Melanocyte of skin (primary cell): ENCODE measurements at places on chromosomes 3 and 15. TPM values are rescaled to one million over a fixed set of nuclear protein-coding genes. Genes with fewer than 3 reads are reported as not detected.

ROPN1 gene
- total RNA-seq, result 12.0 and 19.6 TPM in 2 replicates

HES1 gene
- total RNA-seq, result 27.0 and 28.2 TPM in 2 replicates

MYL3 gene
- not detected in 2 replicates for total RNA-seq

CKMT1A gene
- 0.36 TPM in 1 of 2 replicates, not detected in the other for total RNA-seq

CKMT1B gene
- not detected in 2 replicates for total RNA-seq

STAB1 gene
- under 0.01 and 0.33 TPM in 2 replicates for total RNA-seq

RHOV gene
- not detected in 2 replicates for total RNA-seq

TTLL13 gene
- not detected in 2 replicates for total RNA-seq

GOLGA8J gene
- not detected in 2 replicates for total RNA-seq

CD200R1 gene
- total RNA-seq, result 0.36 TPM in 1 of 2 replicates, not detected in the other

PARL gene
- 53.6 and 60.0 TPM in 2 replicates for total RNA-seq

CHDH gene
- under 0.01 and 0.34 TPM in 2 replicates for total RNA-seq

GABRR3 gene
- not detected in 2 replicates for total RNA-seq

FILIP1L gene
- 0.36 TPM in 1 of 2 replicates, not detected in the other for total RNA-seq

CLCN2 gene
- 4.9 and 6.7 TPM in 2 replicates for total RNA-seq

NCKIPSD gene
- 11.9 and 16.7 TPM in 2 replicates for total RNA-seq

PLAAT1 gene
- 0.33 and 1.9 TPM in 2 replicates for total RNA-seq

CD200 gene
- total RNA-seq, result 15.3 and 17.0 TPM in 2 replicates

PDIA3 gene
- 126 and 163 TPM in 2 replicates for total RNA-seq

CYP19A1 gene
- 0.31 TPM in 1 of 2 replicates, not detected in the other for total RNA-seq

PGBD4 gene
- total RNA-seq, result 1.7 TPM in 2 replicates

SETD5 gene
- total RNA-seq, result 98.2 and 116 TPM in 2 replicates

COL6A6 gene
- total RNA-seq, result not detected in 2 replicates

CGNL1 gene
- under 0.01 and 0.15 TPM in 2 replicates for total RNA-seq

KCNMB3 gene
- 1.3 and 1.4 TPM in 2 replicates for total RNA-seq

FGF12 gene
- total RNA-seq, result 0.36 and 0.69 TPM in 2 replicates

CHST2 gene
- total RNA-seq, result 5.5 and 24.7 TPM in 2 replicates

GALNT15 gene
- total RNA-seq, result 0.33 and 2.5 TPM in 2 replicates

LMAN1L gene
- total RNA-seq, result not detected in 2 replicates

SH3GL3 gene
- total RNA-seq, result not detected in 2 replicates

CPLX3 gene
- total RNA-seq, result 0.15 TPM in 1 of 2 replicates, not detected in the other

NMB gene
- total RNA-seq, result 5.7 and 7.1 TPM in 2 replicates

ARHGAP11A gene
- 23.6 and 23.8 TPM in 2 replicates for total RNA-seq

WDR72 gene
- total RNA-seq, result 1.3 and 2.9 TPM in 2 replicates

RASGRP1 gene
- total RNA-seq, result 0.69 TPM in 1 of 2 replicates, not detected in the other

VILL gene
- total RNA-seq, result 3.7 and 4.0 TPM in 2 replicates

FRMD5 gene
- total RNA-seq, result 12.0 and 14.2 TPM in 2 replicates

BUB1B gene
- 15.5 and 21.1 TPM in 2 replicates for total RNA-seq

PLA2G4E gene
- total RNA-seq, result not detected in 2 replicates

SMCO1 gene
- not detected in 2 replicates for total RNA-seq

GHSR gene
- total RNA-seq, result not detected in 2 replicates

GXYLT2 gene
- 11.7 and 26.4 TPM in 2 replicates for total RNA-seq
